Right renal cortex interstitium (tissue), 3 donors: ENCODE measurements at places on chromosomes 2 and 18.

DNA sequence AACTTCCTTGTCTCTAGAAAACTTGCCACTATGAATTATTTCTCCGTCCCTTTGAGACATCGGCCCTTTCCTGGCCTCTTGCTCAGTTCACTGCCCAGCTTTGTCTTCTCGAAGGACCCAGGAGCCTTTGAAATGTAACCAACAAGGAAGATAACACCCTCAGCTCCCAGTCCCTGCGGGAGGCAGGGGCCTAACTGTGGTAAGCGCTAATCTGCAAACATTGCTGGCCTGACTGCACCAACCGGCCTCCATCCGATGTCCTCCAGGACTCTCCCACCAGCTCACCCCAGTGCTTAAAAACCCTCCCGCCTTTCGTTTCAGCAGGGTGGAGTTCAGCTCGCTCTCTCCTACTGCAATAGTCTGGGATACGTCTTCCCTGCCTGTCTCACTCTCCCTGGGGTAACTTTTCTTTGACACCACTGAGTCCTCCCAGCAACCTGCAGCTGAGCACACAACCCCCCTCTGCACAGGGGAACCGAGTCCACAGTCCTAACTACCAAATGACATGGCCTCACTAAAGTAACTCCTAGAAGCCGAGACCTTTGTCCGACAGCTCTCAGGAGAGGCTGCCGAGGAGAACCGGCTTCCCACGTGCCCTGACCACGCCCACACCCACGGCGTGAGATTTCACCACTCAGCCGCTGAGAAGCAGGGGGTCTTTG is 76.1 kb downstream of the MBP start:
- DNase-seq = no peak

DNA sequence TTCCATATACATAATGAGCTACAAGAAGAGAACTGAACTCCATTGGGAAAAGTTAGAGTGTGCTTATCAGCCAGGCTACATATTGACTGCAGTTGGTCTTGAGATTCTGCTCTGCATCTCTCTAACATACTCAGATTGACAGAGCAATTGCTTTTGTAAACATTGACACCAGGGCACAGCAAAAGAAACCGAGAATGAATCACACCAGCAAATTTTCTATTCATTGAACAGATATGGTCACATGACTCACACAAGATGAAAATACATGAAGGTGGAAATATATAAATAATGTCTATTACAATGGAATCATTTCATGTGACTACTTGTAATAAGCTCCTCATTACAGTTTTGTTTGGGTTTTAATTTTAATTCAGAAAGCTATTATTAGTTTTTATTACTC is 691.9 kb upstream of the TMEFF2 start:
- no peak for DNase-seq

GRCh38 chr2:235709969-235710879 is 216.4 kb downstream of the AGAP1 start:
- no peak for DNase-seq

- DNase-seq = no peak
Observed at GRCh38 chr18:27996801-27997272, 180.1 kb downstream of the CDH2 start.

DNA sequence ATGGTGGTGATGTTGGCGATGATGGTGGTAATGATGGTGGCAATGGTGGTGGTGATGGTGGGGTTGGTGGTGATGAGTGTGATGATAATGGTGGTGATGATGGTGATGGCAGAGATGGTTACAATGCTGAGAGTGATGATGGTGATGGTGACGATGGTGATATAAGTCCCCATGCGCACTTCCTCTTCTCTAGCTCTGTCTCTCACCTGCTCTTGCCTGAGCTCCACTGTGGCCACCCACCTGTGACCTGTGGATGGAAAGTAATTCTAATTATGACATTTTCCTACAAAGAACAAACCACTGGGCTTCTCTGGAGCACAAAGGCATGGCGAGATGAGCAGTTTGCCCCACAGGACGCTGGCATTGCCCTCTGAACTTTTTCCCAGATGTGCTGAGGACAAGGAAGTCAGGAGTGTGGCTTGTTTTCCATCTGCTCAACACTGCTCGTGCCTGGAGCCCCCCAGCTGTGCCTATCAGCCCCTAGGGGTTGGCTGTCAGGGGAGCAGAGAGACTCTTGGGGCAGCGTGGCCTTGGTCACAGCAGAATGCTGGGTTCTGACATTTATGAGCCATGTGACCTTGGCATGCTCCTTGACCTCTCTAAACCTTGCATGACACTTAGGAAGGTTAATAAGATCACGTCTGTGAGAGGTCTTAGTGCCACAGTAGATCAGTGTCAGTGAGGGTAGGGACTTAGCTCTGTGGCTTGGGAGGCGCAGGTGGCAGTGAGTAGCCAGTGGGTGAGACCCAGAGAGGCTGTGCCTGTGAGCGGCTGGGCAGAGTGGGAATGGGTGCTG is 68.4 kb downstream of the RRM2 start:
- no peak for DNase-seq

GRCh38 chr2:177717831-177718618 is 325.5 kb downstream of the AGPS start:
- DNase-seq = no peak
